Mammary epithelial cell (primary cell): ENCODE measurements at places on chromosomes 2 and 18. TPM values are rescaled to one million over a fixed set of nuclear protein-coding genes. Genes with fewer than 3 reads are reported as not detected.

Gene LYPD6B
- total RNA-seq: 0.33 and 2.1 TPM in 2 replicates

Gene MERTK
- total RNA-seq: under 0.01 TPM

Gene ASB18
- not detected in 2 replicates for total RNA-seq

Gene SPATS2L
- total RNA-seq: 60.0 TPM

Gene CFAP65
- not detected in 2 replicates for total RNA-seq

GRCh38 chr2:144094408-144095151 lies 425.3 kb downstream of the ZEB2 start:
- DNase-seq: no peak

- DNase-seq: peak; percentile 100
Observed at GRCh38 chr2:207166039-207166348, 246 bp upstream of the KLF7 start.

- no peak for DNase-seq
Observed at GRCh38 chr2:236211296-236211695, 43.1 kb upstream of the GBX2 start.

DNA sequence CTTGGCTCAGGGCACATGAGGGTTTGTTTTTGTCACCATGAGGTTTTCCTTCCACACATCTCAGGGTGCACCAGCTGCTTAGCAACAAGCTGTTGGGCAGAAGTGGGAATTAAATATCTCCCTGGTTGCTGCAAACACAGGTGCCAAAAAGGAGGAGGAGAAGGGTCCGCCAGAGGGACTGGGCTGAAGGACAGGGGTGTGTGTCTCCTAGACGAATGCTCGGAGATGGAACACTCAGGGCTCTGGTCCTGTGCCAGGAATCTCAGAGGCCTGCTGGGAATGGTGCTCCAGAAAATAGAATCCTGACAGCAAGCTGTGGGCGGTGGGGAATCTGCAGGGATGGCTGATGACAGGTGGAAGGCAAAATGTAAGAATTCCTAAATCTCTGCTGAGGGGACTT lies 94.5 kb downstream of the VSNL1 start:
- DNase-seq: no peak

DNA sequence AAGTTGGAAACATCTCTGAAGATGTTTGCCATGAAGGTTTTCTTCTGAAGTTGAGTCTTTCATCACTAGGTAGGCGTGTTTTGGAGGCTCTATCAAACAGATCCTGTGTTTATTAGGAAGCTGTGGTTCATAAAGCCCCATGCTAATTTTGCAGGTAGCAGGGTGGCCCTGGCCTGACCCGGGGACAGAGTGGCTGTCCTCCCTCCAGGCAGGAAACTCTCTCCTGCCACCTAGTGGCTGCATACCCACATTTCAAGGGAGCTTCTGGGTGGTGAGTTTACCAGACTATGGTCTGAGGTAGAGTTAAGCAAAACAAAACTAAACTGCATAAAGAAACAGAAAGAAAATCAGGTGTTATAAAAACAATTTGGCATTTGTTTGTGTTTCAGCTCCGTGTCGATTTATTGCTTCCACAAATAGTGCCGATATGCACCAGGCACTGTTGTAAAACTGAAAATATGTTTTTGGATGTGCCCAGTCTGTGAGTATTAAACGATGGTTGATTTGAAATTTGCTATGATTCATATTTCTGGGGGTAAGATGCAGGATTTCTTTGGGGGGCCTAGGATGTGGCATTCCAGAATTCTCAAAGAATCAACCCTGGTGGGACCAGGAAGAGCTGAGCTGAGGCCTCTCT lies 26.0 kb upstream of the IL37 start:
- DNase-seq: peak; percentile 44

- DNase-seq: no peak
Observed at GRCh38 chr2:238158509-238159070, at the start of gene ERFE. TSS of gene ERFE (plus strand) at chr2:238158970. CDS start at chr2:238159008, 38 bp downstream.

DNA sequence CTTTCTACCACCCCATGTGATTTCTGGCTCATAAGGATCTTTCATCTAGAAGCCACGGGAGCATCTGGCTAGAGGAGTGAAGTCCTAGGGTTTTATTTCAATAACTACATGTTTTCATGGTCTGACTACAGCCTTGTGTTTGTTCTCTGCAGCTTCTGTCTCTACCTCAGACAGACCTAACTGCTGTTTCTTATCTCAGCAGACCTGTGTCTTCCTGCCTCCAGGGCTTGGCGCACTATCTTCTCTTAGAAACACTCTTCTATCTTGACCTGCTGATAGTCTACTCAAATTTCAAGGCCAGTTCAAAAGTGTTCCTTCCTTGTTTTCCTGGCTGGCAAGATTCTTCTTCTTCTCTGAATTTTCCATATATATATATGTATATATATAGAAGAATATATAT lies 11.0 kb upstream of the TRIB2 start:
- no peak for DNase-seq

GRCh38 chr2:178530625-178531142 lies 50.4 kb downstream of the PLEKHA3 start:
- peak; percentile 50 for DNase-seq

- no peak for DNase-seq
Observed at GRCh38 chr2:232245111-232245510, 133.4 kb upstream of the ALPP start.

DNA sequence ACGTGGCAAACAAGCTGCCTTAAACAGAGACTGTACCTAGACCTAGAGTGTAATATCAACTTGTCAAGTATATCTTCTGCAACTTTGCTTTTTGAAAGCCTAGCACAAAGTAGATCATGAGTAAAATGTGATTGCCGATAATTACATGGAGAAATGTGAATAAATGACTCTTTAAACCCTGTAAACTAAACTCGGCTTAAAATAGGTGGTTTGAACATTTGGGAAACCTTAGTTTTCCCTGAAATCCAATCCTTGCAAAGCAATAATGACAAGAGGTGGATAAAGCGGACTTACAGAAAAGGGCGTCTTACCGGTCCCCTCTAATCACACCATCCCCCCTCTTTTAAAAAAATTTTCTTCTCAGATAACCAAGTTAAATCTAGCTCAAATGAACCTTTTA lies 549 bp upstream of the PSMD14 start:
- peak; percentile 3 for DNase-seq

- no peak for DNase-seq
Observed at GRCh38 chr2:226828191-226828590, 7.7 kb upstream of the RHBDD1 start.

GRCh38 chr18:31057051-31057450 lies 14.5 kb upstream of the DSC3 start:
- DNase-seq: no peak

- no peak for DNase-seq
Observed at GRCh38 chr2:3342324-3342723, 35.3 kb downstream of the EIPR1 start.
